PC-9 (cell line): ENCODE measurements at places on chromosomes 2 and 18. TPM values are rescaled to one million over a fixed set of nuclear protein-coding genes. Genes with fewer than 3 reads are reported as not detected.

VAMP8 gene
- 91.9 and 124 TPM in 2 replicates for total RNA-seq

TMEFF2 gene
- total RNA-seq = not detected in 2 replicates

- H3K36me3 ChIP-seq = no peaks in the 10 kb centered on the region
- DNase-seq = no peak
- peaks cover 28% of the 10 kb centered on the region for H3K27me3 ChIP-seq
Measured at GRCh38 chr2:3960106-3960505, 256.7 kb downstream of the DCDC2C start.

DNA sequence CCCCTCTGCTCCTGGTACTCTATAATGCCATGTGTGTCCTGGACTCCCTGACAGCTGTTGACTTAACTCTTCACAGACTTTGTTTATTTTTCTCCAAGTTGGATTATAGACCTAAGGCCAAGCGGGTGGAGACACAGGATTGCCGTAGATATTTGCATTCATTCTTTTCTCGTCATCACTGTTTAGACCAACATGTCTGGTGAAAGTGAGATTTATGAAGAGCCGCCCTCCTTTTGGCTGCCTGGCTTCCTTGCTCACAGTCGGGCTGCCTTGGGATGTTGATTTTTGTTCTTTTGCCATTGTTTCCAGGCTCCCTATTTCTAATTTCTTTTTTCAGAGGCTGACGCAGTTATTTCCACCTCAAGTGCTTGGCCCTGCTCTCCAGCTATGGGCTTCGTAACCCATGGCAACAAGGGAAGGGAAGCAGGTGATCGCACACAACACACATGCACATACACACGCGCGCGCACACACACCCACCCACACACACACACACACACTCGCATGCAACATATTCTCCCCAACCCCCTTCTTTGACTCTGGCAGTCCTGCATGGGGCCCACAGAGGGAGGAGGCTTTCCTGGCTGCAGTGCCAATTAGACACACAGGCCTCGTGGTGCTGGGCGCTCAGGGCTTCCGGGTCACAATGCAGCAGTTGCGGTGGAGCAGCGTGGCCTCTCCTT is 296.5 kb downstream of the MTX2 start:
- no peak for DNase-seq
- no peak overlapping the region for H3K27ac ChIP-seq
- H3K27me3 ChIP-seq = no peaks in the 10 kb centered on the region
- H3K4me1 ChIP-seq = peaks cover 23% of the 10 kb centered on the region
- H3K36me3 ChIP-seq = no peaks in the 10 kb centered on the region
